WTC11 (cell line): ENCODE measurements at places on chromosomes 4 and X.

GRCh38 chr4:46994007-46994405 lies 625 bp upstream of the GABRA4 start:
- peaks cover 19% of the 10 kb centered on the region for H3K4me1 ChIP-seq
- DNase-seq = peak; percentile 11
- H3K27me3 ChIP-seq = peaks cover 86% of the 10 kb centered on the region

DNA sequence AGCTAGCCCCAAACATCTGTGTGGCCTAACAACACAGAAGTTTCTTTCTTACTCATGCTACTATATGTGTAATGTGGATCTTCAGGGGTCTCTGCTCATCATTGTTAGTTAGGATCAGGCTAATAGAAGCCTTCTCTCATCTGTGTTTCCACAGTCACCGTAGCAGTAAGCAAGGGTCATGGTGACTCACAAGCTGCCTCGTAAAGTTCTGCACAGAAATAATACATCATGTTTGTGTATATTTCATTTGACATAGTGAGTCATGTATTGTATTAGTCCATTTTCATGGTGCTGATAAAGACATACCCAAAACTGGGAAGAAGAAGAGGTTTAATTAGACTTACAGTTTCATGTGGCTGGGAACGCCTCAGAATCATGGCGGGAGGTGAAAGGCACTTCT lies 38.7 kb downstream of the SLC4A4 start:
- H3K4me3 ChIP-seq = no peak overlapping the region
- H3K27ac ChIP-seq = no peak overlapping the region
- H3K4me1 ChIP-seq = no peaks in the 10 kb centered on the region
- no peaks in the 10 kb centered on the region for H3K27me3 ChIP-seq
- H3K36me3 ChIP-seq = no peaks in the 10 kb centered on the region
- no peak for DNase-seq

GRCh38 chrX:39759526-39760224 lies 338.1 kb downstream of the BCOR start:
- no peak overlapping the region for H3K4me3 ChIP-seq
- no peaks in the 10 kb centered on the region for H3K27me3 ChIP-seq
- H3K4me1 ChIP-seq = peaks cover 27% of the 10 kb centered on the region
- no peak overlapping the region for H3K27ac ChIP-seq

DNA sequence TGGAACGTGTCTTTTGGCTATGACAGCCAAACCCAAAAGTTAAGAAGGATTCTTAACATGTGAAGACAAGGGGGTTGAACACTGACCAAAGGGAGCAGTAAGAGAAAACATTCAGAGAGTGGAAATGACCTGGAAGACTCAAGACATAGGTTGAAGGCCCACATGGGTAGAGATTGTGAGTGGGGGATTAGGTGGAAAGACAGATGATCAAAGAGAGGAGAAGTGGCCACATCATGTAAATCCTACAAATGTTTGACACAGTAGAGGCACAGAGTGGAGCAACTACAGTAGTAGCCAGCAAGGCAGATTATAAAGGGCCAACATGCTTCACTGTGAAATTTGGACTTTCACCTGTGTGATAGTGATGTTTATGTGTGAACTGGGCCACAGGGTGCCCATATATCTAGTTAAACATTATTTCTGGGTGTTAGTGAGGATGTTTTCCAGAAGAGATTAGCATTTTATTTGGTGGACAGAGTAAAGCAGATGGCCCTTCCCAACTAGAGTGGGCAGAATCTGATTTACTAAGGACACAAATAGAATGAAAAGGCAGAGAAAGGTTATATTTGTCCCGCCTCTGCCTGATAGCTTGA lies 559.3 kb downstream of the RAB28 start:
- H3K27ac ChIP-seq = no peak overlapping the region
- peaks cover 19% of the 10 kb centered on the region for H3K4me1 ChIP-seq
- DNase-seq = no peak

DNA sequence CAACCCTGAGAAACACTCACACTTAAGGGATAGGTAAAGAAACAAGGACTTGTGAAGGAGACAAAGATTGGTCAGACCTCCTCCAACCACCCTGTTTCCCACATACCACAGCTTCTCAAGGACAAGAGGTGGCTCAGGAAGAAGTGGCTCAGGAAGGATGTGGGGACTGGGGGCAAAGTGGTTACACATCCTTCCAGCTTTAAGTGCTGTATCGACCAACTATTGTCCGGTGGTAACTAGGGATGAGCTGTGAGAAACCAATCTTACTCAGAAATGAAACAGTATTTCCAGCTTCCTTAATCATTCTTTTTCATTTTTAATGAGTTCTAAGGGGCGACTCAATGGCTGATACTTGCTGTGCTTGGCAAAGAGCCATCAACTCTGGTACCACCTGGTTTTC lies 8.5 kb upstream of the LHFPL1 start:
- H3K27me3 ChIP-seq = no peaks in the 10 kb centered on the region
- H3K4me3 ChIP-seq = no peak overlapping the region
- DNase-seq = no peak
- no peak overlapping the region; the same call in 1 of the 2 replicates for H3K27ac ChIP-seq
- no peaks in the 10 kb centered on the region for H3K36me3 ChIP-seq
